ENCODE measurements at places on chromosomes 3 and 15.

GRCh38 chr15:98865397-98866339, 141.9 kb downstream of the PGPEP1L start:
- DNase-seq: peak; percentile 71

GRCh38 chr3:11651477-11651876, 7.8 kb upstream of the VGLL4 start:
- DNase-seq: no peak

- DNase-seq: peak; percentile 26
Observed at GRCh38 chr3:109050591-109051167, 67.3 kb downstream of the MORC1 start.

- DNase-seq: no peak
Observed at GRCh38 chr15:94398001-94398400, 166.6 kb downstream of the MCTP2 start.

All from CD4-positive, alpha-beta T cell treated with Interleukin-10 for 1 hour (primary cell).